ENCODE measurements at places on chromosomes 11 and 22.

GRCh38 chr11:74948546-74948897 is 369 bp downstream of the XRRA1 start:
- DNase-seq, result peak; percentile 5

DNA sequence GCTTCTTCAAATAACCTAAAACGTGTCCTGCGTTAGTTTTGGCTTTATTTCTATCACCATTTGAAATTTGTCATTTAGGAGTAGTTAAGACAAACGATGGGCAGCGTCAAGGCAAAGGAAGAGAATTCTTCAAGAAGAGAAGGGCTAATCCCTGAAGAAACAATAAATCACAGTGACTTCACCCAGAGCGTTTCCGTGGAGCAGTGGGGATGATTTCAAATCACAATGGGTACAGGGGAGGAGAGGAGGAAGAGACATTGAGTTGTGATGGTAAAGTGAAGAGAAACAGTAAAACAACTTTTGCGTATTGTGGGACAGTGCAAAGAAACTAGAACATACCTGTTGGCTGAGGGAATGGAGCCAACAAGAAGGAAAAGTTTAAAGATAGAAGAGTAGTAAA is 9.7 kb downstream of the PDGFD start:
- DNase-seq, result no peak

DNA sequence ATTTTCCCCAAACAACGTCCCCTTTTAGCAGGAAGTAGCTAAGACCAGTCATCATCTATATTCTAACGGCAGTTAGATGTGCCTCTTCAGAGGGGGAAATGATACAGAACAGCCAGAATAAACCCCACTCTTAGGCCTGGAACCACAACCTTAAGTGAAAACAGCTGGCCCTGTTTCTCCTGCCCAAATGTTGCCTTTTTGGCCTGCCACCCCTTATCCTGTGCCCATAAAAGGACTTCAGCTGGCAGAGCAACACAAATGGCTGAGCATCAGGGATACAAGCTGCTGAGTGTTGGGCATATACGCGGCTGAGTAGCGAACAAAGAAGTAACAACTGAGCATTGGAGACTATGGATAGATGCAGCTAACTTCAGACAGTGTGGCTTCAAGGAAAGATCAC is 1491.4 kb downstream of the LRRC4C start:
- no peak for DNase-seq

DNA sequence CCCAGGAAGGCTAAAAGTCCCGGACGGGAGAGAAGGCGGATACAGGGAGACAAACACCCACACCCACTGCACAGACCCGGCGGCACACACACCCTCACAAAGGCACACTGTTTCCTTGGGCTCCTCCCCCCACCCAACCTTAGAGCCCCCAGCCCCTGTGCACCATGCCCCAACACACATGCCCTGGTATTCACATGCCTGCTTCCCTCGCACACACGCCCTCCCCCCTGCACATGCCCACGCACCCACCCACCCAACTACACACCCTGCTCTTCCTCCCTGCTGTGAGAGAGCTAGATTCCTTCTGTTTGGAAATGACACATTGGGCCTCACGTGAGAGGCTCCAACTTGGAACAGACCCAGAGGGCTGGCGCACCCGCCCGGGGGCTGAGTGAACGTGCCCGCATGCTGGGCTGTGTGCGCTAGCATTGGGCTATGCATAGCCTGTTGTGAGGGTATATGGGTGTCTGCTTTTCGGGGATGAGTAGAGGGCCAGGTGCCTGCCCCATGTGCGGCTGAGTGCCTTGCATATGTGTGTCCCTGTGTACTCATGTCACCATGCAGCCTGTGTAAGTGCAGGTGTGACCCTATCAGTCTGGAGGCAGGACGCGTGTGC is 518 bp upstream of the CHRM1 start:
- no peak for DNase-seq

DNA sequence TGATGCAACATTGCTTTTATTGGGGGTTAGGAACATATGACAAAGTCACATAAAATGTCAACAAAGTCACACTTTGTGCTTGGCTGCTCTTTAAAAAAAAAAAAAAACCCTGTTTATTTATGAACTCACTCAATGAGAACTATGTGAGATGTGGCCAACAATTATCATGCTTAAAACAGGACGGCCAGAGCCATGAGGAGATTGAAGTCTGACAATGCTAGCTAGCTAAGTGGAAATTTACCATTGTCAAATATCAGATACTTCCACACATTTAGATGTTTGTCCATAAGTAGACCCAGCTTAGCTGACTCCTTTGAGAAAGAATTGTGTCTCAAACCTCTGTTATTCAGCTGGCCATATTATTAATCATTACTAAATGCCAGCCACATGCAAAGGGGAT is 26.9 kb downstream of the BLID start:
- DNase-seq, result no peak

- DNase-seq, result no peak
Measured at GRCh38 chr11:8617063-8617462, 23.0 kb upstream of the STK33 start.

GRCh38 chr11:72541257-72541974 is 107.1 kb upstream of the CLPB start:
- DNase-seq, result no peak

DNA sequence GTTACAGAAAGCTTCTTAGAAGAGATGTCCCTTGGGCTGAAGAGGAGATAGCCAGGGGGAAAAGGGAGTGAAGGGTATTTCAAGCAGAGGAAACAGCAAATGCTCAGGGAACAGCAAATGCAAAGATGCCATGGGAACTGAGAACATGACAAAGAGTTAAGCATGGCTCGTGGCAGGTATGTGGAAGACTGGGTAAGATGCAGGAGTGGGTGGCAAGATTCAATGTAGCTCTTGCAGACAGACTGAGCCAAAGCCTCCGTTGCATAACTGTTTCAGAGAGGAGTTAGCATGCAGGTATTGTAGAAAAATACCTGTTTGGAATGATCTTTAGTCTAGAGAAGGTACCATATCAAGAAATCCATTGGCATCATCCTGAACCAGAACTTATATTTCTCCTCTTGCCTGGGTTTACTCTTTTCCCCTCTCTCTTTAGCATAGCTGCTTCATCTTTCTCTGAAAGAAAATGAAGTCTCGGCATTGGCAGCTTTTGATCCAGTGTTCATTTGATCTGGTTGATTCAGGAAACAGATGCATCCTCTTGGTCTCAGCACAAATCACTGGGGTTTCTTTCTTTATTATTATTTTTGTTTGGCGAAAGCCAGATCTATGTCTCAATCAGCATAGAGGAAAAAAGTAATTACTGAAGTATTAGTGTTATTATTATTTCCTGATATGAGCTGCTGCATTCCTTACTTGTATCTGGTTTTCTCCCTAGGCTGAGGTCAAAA is 41.7 kb upstream of the NUP160 start:
- peak; percentile 24 for DNase-seq

- no peak for DNase-seq
Measured at GRCh38 chr22:31377612-31378011, 21.8 kb upstream of the DRG1 start.

DNA sequence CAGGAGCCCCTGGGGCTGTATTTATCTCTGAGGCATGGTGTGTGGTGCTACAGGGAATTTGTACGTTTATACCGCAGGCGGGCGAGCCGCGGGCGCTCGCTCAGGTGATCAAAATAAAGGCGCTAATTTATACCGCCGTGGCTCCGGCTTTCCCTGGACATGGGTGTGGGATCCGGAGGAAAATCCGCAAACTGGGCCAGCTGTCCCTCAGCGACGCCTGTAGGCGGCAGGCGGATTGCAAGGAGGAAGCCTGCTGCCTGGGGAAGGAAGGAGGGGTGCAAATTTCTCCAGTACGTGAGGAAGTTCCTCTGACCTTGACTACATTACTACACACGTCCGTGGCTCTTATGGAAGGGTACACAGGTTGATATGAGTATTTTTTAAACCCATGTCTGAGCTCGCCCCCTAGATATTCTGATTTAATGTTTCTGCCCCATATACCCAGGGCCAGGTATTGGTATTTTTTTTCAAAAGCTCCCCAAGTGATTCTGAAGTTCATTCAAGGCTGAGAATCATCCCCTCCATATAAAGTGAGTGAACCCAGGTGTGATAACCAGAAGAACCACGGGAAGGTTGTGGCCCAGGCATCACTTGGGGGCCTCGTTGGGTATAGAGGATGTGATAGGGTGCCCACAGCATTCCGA is 2.8 kb downstream of the MYOD1 start:
- no peak for DNase-seq

DNA sequence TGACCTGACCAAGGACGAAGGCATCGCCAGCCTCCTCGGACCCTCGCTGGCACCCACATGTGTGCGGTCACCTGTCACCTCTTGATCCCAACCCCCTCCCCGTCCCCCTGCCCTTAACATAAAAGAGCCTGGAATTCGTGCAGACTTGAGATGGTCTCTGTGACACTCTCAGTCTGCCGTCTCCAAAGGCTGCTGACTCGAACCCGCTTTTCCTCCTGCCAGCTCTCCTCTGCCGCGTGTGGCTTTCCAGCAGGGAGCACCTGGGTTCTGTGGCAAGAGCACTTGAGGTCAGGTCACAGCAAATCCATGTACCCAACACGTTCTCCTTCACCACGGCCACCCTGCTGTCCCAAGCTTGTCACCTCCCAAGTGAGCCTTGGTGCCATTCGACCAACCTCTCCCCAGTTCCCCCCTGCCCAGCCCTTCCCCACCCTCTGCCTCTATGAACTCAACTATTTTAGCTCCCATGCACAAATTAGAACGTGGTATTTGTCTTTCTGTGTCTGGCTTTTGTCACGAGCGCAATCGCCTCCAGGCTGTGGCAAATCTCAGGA is 207.6 kb downstream of the BRD1 start:
- DNase-seq, result no peak

DNA sequence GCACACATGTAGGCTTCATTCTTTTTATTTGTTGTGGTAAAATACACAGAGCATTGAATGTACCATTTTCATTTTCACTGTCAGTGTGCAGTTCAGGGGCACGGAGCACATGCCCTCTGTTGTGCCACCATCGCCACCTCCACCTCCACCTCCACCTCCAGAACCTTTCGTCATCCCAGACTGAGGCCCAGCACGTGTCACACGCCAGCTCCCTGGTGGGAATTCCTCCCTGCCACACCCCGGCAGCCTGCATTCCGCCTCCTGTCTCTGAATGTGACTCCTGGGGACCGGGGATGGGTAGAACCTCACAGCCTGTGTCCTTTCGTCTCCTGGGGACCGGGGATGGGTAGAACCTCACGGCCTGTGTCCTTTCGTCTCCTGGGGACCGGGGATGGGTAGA is 10.9 kb downstream of the GRAMD4 start:
- no peak for DNase-seq

GRCh38 chr11:125414121-125414520 is 81.9 kb downstream of the FEZ1 start:
- no peak for DNase-seq

GRCh38 chr22:26066534-26066933 is 102.7 kb upstream of the SEZ6L start:
- no peak for DNase-seq

GRCh38 chr11:86149792-86150191 is 80.9 kb upstream of the PICALM start:
- DNase-seq, result no peak

GRCh38 chr11:9750551-9750950 is 86.7 kb downstream of the SWAP70 start:
- DNase-seq, result no peak
